ENCODE measurements at places on chromosomes 6 and 20.

DNA sequence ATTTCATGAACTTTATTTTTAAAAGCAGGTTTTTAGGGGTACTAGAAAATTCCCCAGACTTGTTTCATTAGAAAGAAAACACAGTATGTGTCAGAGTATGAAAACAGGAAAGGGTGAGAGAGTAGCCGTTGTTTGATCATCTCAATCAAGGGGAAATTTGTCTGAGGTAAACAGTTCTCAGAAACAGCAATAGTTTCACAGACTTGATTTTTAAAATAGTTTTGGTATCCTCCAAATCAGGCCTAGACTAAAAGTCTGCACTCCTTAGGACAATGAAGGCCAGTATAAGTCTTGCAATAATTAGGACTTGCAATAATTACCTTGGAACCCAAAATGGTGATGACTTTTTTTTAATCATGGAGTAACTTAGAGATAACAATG lies 176.6 kb upstream of the TAB2 start:
- no peak for DNase-seq

- no peak for DNase-seq
These were observed 49.2 kb upstream of the IL17A start for GRCh38 chr6:52136934-52137467.

DNA sequence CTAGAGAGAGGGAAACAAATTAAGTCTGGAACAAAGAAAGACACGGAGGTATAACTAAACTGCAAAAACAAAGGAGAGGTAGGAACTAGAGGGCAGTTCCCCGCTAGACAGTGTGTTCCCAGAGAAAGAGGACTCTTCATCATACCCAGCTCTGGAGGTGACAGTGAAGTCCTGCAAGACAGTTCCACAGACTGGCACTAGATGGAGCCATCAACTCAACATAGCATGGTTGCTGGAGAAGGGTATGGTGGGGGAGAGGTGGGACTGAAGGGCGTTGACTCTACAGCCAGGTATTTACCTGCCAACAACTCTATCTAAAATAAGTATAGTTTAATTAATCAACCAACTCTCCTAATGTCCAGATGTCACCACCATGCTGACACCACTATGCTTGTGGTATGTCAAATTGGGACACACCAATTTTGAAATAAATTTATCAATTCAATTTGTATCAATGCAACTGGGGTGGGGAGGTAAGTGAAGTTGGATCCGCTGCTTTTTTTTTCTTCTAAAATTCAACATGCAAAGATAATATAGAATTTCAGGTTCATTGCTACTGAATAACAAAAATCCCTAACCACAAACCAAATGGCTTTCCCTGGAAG lies 9.7 kb downstream of the BACH2 start:
- DNase-seq: no peak

- DNase-seq: no peak
These were observed 159.4 kb upstream of the MLN start for GRCh38 chr6:33963136-33963750.

- DNase-seq: no peak
These were observed 709.3 kb downstream of the EPHA7 start for GRCh38 chr6:92710048-92710447.

DNA sequence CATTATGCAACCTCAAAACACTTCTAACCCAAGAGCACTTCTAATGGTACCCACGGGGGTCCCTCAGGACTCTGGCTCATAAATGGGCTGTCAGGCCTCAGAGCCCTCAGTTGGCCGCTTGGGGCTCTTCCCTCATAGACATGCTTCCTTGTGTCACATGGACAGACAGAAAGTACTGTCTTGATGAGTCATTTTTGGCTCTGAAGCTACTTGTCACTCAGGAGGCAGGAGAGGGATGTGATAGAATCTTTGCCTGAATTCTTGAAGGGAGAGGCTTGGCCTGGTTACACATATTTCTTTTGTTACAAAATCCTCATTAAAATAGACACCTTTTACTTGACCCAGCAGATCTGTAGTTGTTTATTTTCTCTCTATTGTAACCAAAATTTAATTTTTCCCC lies 15.1 kb upstream of the EDN1 start:
- no peak for DNase-seq

DNA sequence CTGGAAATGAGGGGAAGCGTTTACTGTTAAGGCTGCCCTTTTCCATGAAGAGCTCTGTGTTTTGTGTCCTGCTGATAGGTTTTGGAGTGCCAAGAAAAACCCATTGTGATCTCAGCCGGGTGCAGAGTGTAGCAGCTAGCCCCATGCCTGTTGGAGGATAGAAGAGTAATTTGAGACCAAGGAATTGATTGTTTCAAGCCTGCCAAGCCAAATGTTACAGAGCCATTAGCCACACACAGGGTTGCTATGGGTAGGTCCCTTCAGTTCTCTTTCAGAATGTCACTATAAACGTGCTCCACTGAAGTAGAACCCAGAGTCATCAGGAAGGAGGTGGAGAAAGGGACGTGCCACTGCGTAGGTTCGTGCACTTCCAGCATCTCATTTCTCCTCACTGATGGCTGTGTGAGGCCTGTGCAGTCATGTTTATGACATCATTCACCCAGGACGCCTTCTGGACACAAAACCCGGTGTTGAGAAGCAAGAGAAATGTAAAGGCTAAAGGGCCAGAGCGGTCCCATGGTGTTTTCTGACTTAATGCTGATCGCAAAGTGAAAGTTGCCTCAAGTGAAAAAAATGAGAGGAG lies 6.6 kb downstream of the GMPR start:
- no peak for DNase-seq

- no peak for DNase-seq
These were observed 163.6 kb upstream of the PDE10A start for GRCh38 chr6:165826487-165827189.

- DNase-seq: no peak
These were observed 106.9 kb downstream of the TFAP2B start for GRCh38 chr6:50925548-50925947.

- no peak for DNase-seq
These were observed 18.0 kb downstream of the TREM1 start for GRCh38 chr6:41268478-41268877.

GRCh38 chr6:18058429-18058828 lies 64.0 kb downstream of the NHLRC1 start:
- DNase-seq: no peak

DNA sequence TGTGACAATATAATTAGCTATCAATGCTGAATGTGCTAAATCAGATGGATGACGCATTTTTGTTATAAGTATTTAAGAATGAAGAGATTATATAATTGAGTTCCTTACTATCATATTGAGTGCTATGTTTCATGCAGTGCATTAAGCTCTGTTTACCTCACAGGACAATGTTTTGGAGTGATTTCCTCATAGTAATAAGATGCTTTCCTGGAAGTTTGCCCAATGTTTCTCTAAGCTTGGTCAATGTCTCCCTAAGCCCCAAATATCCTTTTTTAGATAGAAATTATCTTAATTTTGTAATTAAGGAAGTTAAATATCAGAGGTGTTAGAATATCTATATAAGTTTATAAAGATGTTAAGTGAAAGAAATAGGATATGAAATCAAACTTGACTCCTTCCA lies 489.6 kb downstream of the MMUT start:
- no peak for DNase-seq

- DNase-seq: no peak
These were observed 50.9 kb upstream of the FAM184A start for GRCh38 chr6:119129148-119129967.

DNA sequence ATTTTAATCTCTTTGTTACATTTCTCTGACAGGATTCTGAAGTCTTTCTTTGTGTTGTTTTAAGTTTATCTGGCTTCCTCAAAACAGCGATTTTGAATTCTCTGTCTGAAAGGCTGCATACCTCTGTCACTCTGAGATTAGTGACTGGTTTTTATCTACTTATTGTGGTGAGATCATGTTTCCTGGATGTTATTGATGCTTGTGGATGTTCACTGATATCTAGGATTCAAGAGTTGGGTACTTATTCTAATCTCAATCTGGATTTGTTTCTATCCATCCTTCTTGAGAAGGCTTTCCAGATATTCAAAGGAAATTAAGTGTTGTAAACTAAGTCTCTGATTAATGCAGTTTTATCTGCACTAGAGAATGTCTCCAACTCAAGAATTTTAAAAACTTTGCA lies 1076.1 kb upstream of the ADGRB3 start:
- no peak for DNase-seq

DNA sequence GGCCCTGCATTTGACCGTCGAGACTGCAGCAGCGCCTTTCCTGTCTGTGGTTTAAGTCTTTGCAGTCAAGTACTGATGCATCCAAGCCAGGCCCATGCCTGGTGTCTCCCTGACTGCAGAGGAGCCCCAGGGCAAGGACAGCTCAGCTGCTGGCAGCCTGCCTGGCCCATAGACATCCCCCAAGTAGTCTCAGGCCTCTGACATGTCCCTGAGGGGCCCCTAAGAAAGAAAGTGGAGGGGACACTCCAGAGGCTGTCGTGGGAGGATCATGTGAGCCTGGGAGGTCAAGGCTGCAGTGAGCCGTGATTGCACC lies 18.0 kb downstream of the HRH3 start:
- DNase-seq: no peak

DNA sequence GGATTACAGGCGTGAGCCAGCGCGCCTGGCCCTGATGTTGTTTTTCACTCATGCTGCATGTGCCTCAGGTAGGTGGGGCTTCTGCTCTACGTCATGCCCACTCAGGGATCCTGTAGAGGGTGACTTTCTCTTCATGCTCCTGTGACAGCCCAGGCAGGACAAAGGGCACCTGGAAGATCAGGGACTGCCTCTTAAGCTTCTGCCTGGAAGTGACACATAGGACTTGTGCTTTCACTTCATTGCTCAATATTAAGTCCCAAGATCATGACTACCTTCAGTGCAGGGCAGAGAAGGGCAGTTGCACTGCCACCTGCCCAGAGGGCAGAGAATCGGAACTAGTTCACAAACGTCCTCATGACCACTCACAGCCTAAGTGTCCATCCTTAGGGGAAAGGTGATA lies 249.5 kb upstream of the SULF2 start:
- no peak for DNase-seq

- no peak for DNase-seq
These were observed 568.4 kb downstream of the NKAIN2 start for GRCh38 chr6:124371974-124372475.

- peak; percentile 83 for DNase-seq
These were observed 27.9 kb upstream of the ABT1 start for GRCh38 chr6:26568601-26569432.

DNA sequence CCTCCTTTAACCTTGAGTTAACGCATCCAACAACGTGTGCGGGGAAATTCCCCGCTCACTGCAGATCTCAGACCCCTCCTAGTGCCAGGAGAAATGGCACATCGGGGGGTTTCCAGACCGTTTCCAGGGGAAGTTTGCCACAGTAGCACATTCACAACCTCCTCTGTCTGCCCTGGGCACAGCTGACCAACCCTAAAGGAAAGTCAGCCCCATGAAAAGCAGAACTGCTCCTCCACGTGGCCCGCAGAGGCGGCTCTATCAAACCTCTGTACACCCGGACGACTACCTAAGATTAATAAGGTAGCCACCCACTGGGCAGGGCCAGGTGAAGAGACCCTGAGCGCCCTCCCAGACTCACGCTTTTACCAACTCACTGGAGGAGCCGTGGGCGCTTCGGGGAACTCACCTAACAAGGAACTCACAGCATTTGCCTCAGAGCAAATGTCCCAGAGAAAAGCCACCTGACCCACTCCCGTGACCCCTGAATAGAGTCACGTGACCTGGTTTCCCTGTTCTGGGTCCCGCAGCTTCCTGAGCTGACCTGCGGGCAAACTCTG lies 93.1 kb downstream of the PRND start:
- DNase-seq: no peak

- no peak for DNase-seq
These were observed 8.4 kb downstream of the NCOA6 start for GRCh38 chr20:34817072-34817471.

- DNase-seq: no peak
These were observed 222.0 kb downstream of the MAFB start for GRCh38 chr20:40467067-40467466.

DNA sequence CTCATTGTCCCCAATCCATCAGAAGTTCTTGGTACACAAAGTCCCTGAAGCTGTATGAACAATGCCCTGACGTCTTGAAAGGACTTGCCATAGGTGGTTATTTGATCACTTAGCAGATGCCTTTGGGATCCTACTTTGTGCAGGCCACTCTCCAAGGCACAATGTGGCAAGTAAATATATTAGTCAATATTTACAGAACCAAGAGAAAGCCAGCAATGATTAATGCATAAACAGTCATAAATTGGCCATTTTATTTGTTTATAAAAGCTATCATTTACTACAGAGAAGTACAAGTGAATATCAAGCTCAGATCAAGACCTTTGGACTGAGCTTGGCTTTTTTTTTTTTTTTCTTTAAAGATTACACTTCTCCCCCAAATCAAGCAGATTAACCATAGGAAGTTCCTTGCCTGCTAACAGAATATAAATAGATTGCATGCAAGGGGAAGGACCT lies 161.8 kb downstream of the MTHFD1L start:
- no peak for DNase-seq

GRCh38 chr6:31142361-31142761 lies 3.5 kb upstream of the PSORS1C2 start:
- DNase-seq: no peak

DNA sequence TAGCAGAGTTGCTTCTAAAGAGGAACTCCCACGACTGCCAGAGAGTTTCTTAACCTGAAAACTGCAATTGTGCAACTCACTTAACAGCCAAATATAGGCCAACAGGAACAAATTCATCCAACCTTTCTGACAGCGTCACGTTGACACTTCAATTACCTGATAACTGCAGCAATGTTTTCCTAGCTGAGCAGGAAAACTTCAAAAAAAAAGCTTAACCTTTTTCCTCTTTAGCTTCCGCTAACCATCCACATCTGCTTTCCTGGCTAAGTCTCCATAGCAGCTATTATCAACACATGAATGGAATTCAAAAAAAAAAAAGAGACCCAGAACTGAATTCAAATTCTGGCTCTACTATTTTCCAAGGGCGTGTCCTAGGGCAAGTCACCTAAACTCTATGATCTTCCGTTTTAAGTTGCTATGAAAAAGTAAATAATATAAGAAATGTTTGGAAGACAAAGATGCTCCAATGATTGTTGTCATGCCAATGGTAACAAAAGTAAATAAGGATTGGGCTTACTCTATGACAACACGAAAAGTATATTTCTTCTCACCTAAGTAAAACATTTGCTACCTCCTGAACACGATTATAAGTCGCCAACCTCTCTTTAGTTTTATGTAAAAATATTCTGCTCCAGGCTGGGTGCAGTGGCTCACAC lies 524.6 kb upstream of the JARID2 start:
- no peak for DNase-seq

DNA sequence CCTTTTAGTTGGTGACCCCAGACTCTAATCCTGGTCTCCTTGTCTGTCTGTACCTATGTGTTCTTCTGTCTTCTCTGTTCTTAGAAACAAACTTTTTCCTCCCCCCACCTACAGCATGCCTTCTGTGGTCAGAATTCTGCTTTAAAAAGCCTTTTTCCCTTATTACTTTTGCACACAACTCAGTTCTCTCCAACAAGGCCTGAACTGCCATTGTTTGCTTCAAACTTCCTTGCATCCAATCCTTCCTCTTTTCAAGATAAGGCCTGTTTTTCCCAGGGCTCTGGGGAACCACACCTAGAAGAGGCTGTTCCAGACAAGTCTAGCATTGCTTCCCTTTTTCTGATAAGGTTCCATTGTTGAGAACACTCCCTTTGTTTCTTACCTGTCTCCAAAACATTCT lies 22.2 kb upstream of the NCOA3 start:
- DNase-seq: no peak
